ENCODE measurements at places on chromosomes 1 and 21.

GRCh38 chr1:236107121-236107907 lies 35.0 kb upstream of the GPR137B start:
- DNase-seq: no peak

DNA sequence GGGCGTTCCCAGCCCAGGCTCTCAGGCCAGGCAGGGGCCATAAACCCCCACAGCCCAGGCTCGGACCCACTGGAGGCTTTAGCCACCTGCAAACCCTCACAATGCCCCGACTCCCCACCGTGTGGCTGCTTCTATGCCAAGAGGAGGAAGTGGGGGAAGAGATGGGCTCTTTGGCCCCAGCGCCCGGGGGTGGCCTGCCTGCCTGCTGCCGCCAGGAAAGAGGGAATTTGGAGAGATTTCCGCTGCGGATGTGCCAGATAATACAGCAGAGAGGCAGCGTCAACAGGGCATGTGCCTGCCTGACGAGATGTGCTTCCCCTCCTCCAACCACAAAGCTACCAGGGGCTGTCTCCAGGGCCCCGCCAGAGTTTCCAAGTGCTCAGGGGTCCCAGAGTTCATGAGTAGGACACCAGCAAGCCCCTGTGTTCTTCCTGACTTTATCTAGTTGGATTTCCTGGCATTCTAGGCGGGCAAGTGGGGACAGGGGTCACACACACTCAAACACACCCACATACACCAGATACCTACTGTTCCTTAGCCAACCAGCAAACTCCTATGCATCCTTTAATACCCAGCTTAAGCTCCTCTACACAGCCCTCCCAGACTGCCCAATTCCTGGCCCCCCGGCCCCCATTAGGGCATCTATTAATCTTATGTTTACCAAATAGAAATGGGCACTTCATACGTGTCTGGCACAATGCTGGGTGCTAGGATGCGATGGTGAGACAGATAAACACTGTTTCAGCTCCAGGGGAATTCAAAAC lies 14.1 kb downstream of the EPHA2 start:
- DNase-seq: no peak

- no peak for DNase-seq
These were observed 5.9 kb upstream of the PAFAH2 start for GRCh38 chr1:26003756-26004155.

DNA sequence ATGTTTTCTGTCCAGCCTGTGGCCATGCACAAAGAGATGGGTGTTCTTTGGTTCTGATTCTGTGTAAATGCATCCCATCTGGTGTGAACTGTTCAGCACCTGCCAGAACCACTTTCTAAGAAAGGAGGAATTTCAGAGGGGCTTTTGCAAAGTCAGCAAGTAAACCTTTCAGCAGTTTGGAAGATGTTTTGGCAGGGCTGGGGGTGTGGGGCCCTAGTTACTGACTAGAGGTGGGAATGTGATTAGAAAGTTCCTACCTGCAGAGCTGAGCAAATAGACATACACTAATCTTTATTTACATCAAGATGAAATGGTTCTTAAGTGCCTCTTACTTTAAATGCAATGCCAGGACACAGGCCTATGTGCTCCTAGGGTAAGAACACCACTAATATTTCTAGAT lies 378.1 kb upstream of the USP24 start:
- DNase-seq: no peak

- DNase-seq: no peak
These were observed 52.7 kb downstream of the RPS6KA1 start for GRCh38 chr1:26582053-26582835.

Measured in progenitor cell of endocrine pancreas (in vitro differentiated cells).